Uterus (tissue), 4 donors: ENCODE measurements at places on chromosomes 1 and 21. TPM values are rescaled to one million over a fixed set of nuclear protein-coding genes. Genes with fewer than 3 reads are reported as not detected.

Gene KCNT2
- total RNA-seq = 5.0 TPM

Gene COG2
- 10.0 TPM for total RNA-seq

DNA sequence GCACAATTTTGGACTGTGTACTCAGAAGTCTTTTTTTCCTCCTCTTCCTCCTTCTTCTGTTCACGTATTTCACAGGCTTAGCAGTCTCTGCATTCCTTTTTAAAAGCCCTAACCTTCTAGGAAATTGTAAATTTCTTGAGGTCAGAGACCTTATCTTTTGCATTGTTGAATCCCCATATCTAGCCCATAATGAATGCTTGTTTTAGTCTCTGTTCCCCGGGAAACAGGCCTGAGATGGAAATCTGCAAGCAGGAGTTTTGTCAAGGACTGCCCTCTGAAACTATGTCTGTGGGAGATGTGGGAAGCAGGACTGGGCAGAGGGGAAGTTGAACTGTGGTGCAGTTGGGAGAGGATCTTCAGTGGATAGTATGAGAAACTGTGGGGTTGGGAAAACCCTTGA lies 272.2 kb upstream of the DAB1 start:
- no peaks in the 10 kb centered on the region for H3K27me3 ChIP-seq
- no peak for DNase-seq
- H3K4me3 ChIP-seq = no peak overlapping the region
- H3K4me1 ChIP-seq = no peaks in the 10 kb centered on the region
- no peaks in the 10 kb centered on the region for H3K36me3 ChIP-seq

GRCh38 chr1:27816921-27817630 lies 13.5 kb upstream of the PPP1R8 start:
- no peaks in the 10 kb centered on the region for H3K36me3 ChIP-seq
- H3K27ac ChIP-seq = no peak overlapping the region
- DNase-seq = no peak
- H3K4me1 ChIP-seq = no peaks in the 10 kb centered on the region
- H3K4me3 ChIP-seq = no peak overlapping the region

DNA sequence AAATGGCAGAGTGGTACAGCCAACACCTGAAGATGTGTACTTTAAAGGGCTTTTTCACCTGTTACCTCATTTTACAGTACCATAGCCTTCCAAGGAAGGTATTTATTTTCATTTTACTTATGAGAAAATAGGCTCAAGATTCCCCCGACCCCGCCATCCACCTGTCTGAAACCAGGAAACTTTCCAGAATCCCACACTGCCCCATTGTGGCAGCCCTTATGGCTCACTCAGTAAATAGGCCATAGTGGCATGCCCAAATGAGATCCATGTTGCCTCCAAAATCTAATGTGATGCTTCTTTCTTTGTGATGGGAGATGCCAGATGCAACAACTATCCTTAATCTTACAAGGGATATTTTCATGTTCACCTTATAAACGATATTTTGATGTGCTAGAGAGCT lies 97.8 kb downstream of the EBNA1BP2 start:
- DNase-seq = no peak
- H3K27ac ChIP-seq = no peak overlapping the region
- H3K36me3 ChIP-seq = no peaks in the 10 kb centered on the region
- no peaks in the 10 kb centered on the region for H3K27me3 ChIP-seq
- H3K4me1 ChIP-seq = no peaks in the 10 kb centered on the region

GRCh38 chr1:42145389-42145716 lies 7.9 kb upstream of the GUCA2B start:
- no peak for DNase-seq
- H3K27ac ChIP-seq = no peak overlapping the region
- H3K4me3 ChIP-seq = no peak overlapping the region
- peaks cover 6% of the 10 kb centered on the region for H3K27me3 ChIP-seq
- no peaks in the 10 kb centered on the region for H3K4me1 ChIP-seq
